ENCODE measurements at places on chromosomes 13 and 19.
A peak's percentile ranks its signal among the peaks of the same experiment; 100 is the strongest.

GRCh38 chr19:45368127-45368526 is 2.2 kb downstream of the ERCC2 start:
- no peak for DNase-seq

- DNase-seq: no peak
These were observed 56.4 kb upstream of the MBNL2 start for GRCh38 chr13:97165502-97166425.

GRCh38 chr13:35140831-35141230 is 198.8 kb downstream of the NBEA start:
- no peak for DNase-seq

DNA sequence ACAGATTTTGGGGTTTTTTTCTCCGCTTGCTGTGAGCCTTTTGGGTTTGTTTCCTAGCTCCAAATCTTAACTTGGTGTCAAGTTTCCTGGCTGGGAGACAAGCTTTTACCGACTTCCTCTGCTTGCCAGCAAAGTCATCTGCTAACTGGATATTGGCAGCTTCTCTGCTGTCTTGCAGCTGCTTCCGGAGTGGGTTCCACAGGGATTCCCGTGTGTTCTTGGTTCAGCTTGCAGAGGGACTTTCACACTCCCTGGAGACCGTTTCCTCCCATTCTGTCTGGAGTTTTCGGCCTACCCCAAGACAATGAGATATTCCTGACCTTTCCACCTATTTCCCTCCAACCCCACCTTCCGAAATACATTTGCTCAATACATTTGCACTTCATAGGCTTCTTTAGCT is 2.2 kb upstream of the COLGALT1 start:
- peak; percentile 76 for DNase-seq

DNA sequence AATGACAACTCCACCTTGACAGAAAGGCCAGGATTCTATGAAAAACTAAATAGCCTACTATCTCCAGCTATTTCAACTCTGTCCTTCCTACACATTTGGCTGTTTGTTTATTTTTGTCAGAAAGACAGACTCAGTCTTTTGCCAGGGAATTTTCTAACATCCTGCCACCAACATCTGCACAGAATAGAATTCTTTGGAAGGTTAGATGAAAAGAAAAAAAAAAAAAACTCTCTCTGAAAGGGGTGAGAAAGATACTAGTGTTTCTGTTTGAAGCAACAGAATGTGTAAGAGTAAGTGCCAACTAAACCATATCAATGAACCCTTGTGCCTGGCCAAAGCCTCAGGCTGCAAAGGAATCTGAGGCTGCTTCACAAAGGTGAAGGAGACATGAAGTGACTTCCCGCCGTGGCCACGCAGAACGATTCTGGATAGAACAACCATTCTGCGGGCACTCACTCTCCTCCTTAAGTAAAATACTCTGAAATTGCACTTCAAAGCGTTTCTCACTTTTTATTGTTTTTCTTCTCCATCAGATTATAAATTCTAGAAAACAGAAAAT is 498.2 kb downstream of the IRS2 start:
- no peak for DNase-seq

GRCh38 chr13:75299246-75299645 is 182.7 kb downstream of the TBC1D4 start:
- DNase-seq: no peak

DNA sequence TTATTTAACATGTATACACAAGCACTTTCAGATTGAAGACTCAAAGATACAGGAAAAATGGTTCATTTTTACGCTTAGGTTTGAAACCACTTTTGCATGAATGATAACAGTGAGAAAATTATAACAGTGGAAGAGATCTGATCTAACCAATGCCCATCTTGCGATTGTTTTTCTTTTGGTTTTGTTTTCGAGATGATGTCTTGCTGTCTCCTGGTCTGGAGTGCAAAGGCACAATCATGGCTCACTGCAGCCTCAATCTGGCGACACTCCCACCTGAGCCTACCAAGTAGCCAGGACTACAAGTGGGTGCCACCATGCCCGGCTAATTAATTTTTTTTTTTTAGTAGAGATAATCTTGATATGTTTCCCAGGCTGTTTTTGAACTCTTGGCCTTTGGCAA is 10.2 kb upstream of the EID2 start:
- DNase-seq: no peak

- peak; percentile 93 for DNase-seq
These were observed 4.9 kb upstream of the DMKN start for GRCh38 chr19:35518313-35518712.

GRCh38 chr19:27828829-27829228 is 1384.1 kb downstream of the UQCRFS1 start:
- no peak for DNase-seq

GRCh38 chr13:42849200-42849599 is 67.8 kb downstream of the FAM216B start:
- DNase-seq: no peak

DNA sequence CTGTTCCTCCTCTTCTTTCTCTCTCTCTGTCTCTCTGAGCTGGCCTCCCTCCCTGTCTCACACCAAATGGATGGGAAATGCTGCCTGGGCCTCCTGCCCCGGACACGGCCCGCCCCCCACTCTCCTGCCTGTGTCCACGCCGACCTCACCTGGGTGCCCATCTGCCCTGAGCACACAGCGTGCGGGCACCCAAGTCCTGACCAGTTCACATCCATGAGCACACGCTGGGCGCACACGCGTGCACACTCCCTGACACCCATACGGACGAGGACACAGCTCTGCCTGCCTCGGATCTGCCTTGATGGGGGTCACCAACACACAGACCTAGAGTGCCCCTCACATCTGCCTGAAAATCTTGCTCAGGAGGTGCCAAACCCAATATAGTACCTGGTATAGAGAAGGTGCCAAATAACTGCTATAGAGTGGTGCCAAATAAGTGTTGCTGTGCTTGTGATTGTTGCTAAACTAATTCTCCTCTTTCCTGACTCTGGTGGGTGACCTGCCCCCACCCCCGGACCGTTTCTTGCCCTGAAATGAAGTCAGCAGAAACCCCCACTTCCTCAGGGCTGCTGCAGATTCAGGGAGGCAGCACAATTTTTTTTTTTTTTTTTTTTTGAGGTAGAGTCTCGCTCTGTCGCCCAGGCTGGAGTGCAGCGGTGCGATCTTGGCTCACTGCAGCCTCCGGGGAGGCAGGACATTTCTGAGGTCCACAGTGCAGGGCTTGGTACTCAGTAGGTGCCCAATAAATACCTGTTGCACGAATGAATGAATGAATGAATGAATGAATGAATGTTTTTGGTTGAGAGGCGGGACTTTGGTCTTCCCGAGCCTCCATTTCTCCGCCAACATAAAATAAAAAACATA is 4.6 kb downstream of the NFIC start:
- DNase-seq: no peak

DNA sequence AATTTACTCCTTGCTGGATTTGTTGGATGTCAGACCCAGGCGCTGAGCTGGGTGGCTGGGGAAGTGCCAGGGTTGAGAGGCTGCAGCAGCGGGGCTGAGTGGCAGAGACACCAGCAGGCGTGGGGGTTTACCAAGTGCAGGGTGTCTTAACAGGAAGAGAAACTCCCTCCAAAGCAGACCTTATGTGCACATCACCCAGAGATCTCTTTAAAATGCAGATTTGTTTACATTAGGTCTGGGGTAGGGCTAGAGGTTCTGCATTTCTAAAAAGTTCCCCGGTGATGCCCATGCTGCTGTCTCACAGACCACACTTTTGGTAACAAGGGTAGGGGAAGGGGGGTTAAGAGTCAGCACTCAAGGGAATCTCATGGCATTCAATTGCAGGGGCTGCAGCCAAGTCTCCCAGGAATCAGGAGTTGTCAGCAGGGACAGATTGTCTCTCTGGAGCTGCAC is 80.7 kb upstream of the OLFM4 start:
- DNase-seq: no peak

DNA sequence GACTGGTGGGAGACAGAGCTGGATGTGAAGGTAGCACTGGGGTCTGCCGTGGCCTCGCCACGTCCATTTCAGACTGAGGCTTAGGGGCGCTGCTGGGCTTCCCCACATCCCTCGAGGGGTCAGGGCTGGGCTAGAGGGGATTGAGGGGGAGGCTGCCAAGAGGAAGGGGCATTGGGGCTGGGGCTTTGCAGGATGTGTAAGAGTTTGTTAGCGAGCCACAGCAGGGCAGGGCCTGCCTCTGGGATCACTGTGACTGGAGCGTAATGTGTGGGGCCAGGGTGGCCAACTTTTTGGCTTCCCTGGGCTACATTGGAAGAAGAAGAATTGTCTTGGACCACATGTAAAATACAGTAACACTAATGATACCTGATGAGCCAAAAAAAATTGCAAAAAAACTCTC is 14.1 kb downstream of the ARID3A start:
- DNase-seq: no peak

GRCh38 chr19:56751078-56751489 is 79.5 kb upstream of the ZNF835 start:
- DNase-seq: no peak

- peak; percentile 40 for DNase-seq
These were observed 1.9 kb downstream of the RRAS start for GRCh38 chr19:49637821-49638738.

- DNase-seq: no peak
These were observed 5.6 kb upstream of the SYDE1 start for GRCh38 chr19:15101479-15102082.

DNA sequence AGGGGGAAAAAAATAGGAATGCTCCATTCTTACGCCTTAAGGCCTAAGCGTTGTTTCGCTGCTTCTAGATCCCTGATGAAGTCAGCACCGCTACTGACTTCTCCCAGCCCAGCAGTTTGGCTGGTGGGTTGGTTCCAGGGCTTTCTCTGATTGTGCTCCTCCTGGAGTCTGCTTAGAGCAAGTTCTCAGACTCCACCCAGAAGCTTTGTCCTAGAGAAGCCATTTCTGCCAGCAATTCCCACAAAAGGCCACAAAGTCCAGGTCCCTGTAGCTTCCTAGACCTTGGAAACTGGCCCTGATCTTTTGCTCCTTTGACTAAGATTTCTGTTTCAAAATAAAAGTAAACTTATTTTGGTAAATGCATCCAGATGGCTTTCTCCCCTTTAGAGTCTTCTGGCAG is 65.4 kb downstream of the KCTD12 start:
- DNase-seq: no peak

DNA sequence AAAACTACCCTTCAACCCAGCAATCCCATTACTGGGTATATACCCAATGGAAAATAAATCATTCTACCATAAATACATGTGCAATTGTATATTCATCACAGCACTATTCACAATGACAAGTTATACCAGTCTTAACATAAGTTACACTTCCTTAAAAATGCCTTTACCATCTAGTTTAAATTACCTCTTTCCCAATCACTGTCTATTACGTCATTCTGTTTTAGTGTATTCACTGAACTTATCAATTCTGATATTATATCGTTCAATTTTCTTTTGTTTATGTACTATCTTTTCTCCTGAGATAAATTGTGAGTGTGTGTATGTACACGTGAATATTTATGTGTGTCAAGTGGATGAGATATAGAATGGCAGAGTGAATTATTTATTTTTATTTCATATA is 1416.8 kb downstream of the OLFM4 start:
- DNase-seq: no peak

GRCh38 chr19:33098055-33098534 is 17.1 kb downstream of the GPATCH1 start:
- no peak for DNase-seq

- no peak for DNase-seq
These were observed 2.2 kb downstream of the TRIM28 start for GRCh38 chr19:58546019-58546530.

DNA sequence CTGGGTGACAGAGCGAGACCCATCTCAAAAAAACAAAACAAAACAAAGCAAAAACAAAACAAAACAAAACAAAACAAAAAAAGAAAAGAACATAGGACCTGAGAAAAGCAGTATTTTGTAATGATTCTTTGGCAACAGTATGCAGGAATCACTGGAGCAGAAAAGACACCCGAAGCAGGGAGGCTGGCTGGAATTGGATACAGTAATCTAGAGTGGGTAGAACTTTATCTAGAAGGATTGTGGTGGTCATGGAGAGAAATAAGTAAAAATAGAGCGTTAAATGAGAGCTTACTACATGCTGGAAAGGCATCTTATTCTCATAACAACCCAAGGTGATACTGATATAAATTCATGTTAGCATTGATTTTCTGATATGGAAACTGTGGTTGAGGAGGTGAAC is 51.2 kb downstream of the KLF5 start:
- DNase-seq: no peak

DNA sequence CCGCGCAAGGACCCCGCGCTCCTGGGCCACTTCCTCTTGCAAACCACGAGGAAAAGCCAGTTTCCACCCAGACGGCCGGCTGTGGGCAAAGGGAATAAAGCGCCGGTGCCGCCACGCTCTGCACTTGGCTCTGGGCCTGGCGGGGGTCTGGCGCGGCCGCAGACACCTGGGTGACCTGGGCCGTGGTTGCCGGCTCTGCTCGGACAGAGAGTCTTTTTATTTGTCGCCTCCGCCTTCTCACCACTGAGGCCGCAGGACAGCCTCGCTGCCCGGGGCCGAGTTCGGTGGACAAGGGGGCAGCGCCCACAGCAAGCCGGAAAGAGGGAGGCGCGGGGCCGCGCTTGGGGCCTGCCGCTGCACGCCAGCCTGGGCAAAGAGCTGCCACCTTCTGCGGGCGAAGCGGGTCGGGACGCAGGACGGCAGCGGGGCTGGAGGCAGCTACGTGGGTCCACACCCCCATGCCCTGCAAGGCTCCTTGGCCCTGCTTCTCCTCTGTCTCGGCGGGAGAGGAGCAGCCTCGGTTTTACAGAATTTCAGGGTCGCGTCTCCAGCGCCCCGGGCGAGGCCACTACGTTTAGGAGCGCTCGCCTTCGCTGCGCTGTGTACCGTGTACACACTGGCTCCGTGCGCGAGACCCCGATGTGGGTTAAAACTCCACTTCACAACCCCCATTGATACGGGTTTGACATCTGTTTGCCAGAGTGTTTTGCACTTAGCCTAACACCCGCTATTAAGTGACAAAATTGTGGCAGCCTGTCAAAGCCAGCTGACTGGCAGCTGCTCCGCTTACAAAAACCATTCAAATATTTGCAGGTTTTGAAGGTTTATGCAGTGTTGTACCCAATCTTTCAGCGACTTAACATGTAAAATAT is 13.0 kb upstream of the SOX1 start:
- no peak for DNase-seq

DNA sequence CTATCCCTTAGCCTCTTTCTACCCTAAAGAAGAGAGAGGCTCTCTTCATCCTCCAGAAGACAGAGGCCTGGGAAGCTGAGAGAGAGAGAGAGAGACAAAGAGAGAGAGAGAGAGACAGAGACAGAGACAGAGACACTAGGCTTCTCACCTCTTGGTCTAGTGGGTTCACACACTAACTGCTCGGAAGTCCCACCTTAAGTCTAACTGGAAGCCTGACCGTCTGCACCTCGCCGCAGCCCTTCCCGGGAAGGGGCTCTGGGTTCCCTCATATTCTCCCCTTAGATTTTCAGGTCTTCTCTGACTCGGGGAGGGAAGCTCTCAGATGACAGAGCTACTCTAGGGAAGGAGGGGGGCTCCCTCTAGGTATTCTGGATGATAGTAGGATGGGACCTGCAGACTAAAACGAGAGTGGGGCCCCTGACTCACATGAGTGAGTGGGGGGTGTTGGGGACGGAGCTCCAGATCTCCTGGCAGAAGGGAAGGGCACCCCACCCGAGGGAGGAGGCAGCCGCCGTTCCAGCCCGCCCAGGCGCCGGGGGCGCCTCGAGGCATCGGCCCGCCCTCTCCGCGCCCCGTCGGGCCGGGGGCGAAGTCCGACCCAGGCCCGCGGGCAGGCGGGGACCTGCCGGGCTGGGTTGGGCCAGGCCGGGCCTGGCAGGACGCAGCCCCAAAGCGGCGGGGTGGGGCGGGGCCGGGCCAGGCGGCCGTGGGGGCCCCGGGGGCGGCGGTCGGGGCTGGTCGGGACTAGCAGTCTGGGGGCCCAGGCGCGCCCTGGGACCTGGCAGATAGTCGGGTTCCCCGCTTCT is 2.0 kb upstream of the JUNB start:
- no peak for DNase-seq

Data from fibroblast of skin of left quadriceps (primary cell).